ENCODE measurements at places on chromosomes 12 and 14.

DNA sequence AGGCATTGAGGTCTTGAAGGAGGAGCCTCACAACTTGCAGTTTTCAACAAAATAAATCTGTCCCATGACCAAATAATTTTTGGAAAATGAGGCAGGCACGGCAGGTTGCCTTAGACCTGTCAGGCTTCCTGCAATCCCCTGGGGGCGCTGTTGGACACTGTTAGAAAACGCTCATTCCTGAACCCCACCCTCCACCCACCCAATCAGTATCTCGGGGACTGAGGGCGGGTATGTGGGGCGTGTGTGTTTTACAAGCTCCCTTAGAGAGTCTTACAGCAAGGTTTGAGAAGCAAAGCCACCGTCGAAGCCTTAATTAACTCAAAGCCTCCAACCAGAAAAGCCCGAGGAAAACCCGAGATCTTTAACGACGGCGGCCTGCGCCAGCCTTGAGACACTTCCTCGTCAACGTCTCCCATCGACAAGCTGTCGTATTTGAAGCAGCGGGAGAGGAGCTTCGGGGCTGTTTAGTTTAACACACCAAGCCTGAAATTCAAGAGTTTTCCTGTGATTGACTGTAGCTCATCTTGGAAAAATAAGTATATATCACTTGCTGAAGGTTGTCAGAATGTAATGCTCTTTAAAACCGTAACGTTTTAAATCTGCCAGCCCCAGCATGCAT, 123.0 kb downstream of the GLT1D1 start:
- DNase-seq: no peak

- no peak for DNase-seq
Observed at GRCh38 chr12:56479625-56480024, 8.3 kb downstream of the GLS2 start.

- DNase-seq: no peak
Observed at GRCh38 chr12:17416748-17417147, 673.2 kb downstream of the RERGL start.

DNA sequence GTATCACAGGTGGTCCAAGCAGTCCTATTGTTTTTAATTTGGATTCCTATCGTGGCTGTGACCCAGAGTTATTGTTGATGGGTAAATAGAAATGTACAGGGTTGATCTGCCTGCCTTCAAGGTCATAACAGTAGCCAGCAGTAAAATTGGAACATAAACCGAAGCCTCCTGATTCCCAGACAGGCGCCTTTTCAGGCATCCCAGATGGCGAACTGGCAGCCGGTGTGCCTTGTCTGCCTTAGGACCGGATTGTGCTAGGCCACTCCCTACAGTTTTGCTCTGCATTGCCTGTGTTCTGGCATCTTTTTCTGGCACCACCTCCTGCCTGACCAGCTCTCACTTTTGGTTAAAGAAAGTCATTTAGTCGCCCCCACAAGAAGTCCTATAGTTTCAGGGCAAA, 22.2 kb downstream of the TMEM117 start:
- no peak for DNase-seq

- DNase-seq: no peak
Observed at GRCh38 chr14:48710133-48710532, 876.0 kb downstream of the RPS29 start.

- DNase-seq: no peak
Observed at GRCh38 chr14:75905147-75905904, 76.5 kb downstream of the TGFB3 start.

DNA sequence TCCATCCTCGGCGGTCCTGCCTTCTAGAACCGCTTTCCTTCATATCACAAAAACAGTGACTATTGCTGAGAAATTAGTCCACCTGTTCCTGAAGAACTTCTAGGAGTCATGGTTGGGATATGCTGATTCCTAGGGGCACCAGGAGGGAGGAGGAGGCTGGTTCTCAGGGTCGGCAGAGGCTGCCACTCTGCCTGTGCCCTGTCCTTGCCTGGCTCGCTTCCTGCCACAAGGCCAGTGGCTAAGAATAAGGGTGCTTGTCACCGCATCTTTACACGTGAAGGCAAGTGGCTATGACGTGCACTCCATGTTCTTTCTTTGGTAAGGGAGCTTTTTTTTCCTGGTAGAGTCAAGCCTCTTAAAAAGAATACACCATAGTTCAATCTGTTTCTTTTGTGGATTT, 18.7 kb upstream of the DGLUCY start:
- no peak for DNase-seq

- DNase-seq: no peak
Observed at GRCh38 chr12:6839482-6840201, 1.1 kb upstream of the GNB3 start.

DNA sequence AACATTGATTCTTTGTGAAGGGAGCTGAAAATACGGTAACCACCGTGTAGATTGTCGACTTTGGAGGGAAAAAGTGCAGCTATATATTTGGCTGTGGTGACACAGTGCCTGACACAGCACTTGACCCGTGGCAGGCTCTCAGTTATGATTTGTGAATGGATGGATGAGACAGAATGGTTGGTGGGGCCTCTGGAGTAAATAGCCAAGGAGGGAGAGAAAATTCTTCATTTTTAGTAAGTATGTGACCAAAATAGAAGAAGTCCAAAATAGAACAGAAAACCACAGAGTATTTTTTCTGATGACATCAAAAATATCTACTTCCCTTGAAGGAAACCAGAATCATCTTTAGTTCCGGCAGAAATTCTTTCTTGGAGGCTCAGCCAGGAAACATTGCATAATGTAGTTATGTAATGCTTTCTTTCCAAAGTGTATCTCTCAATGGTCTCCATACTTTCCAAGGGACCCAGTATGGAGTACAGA, 82.0 kb upstream of the WSCD2 start:
- no peak for DNase-seq

- no peak for DNase-seq
Observed at GRCh38 chr14:88225721-88226120, 97.3 kb downstream of the KCNK10 start.
